Liver (tissue), 10 donors: ENCODE measurements at places on chromosomes 3 and 15. TPM values are rescaled to one million over a fixed set of nuclear protein-coding genes. Genes with fewer than 3 reads are reported as not detected.

DNA sequence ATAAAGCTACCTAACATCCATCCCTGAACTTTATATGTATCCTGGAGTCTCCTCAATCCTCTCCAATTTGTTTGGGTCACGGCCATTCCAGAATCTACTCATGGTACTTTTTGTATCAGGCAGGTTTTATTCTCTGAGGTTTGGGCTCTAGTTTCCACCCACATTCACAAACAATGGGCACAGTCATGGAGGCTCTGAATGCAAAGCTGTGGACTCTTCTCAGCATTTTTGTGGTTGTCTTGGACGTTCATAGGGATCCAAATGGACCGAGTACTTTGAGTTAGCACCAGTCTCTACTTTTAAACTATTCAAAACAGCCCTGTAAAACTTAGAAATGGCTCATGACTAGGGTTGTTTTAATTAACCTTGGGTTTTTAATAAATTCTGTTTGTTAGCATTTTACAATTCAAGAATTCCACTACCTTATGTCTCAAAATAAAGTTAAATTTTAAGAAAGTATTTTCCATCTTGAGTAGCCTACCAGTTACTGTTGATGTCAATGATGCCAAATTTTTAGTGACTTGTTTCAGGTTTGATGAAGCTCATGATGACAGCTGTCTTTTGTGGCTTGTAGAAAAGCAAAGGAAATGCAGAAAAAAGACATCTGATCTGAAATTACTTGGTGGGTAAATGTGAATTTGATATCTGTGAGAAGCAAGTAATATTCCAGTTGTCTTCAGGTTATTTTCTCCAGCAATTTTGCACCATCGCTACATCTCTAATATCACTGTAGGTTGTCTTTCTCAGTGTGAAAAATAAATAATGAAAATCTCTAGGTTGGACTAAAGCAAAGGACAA is 275.7 kb upstream of the THBS1 start:
- H3K4me3 ChIP-seq = no peak overlapping the region
- no peak for DNase-seq
- no peaks in the 10 kb centered on the region for H3K36me3 ChIP-seq

DNA sequence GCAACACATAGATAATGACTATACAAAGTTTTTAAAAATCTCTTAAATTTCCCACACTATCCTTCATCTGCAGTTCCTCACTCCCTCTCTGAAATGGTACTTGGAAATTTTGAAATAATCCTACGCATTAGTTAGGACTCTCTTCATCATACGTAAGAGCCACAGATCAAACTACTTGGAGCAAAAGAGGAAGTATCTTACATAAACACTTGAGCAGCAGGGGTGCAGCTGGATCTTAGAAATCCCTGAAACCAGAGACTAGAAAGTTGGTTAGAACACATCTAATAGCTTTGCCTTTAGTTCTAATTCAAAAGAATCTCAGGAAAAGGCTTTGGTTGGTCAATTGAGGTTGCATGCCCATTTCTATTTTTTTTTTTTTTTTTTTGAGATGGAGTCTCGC is 38.8 kb upstream of the ZNF445 start:
- H3K27ac ChIP-seq = no peak overlapping the region
- H3K36me3 ChIP-seq = no peaks in the 10 kb centered on the region
- no peak overlapping the region for H3K4me3 ChIP-seq
- H3K4me1 ChIP-seq = no peaks in the 10 kb centered on the region

DNA sequence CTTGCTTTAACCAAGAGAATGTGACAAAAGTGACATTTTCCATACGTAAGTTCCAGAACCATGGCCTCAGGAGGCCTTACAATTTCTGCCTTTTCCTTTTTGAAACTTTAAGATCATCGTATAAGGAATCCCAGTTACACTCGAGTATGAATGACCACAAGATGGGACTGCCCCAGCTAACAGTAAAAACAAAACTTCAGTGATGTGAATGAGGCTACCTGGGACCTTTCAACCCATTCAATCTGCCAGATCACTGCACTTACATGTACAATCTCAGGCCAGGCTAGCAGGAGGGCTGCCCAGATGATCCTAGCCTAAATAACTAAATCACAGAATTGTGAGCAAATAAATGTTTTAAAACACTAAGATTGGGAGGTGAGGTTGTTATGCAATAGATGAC is 328.8 kb downstream of the CNTN6 start:
- H3K27me3 ChIP-seq = no peaks in the 10 kb centered on the region
- no peak for DNase-seq
- no peaks in the 10 kb centered on the region for H3K4me1 ChIP-seq

DNA sequence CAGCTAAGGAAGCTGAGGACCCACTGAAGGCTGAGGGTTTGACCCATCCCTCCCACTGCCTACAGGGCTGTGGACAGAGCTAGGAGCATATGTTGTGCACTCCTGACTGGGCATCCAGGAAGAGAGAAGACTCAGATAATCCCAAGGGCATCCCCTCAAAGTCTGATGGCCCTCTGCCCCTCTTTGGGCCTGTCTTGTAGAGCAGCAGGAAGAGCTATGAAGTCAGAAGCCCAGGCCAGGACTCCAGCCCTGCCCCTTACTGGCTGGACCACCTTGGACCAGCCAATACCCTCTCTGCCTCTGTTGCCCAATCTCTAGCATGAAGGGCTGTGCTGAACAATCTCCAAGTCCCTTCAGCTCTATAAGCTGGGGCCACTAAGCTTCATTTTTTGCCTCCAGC is 210.8 kb downstream of the RPLP1 start:
- no peak overlapping the region for H3K4me3 ChIP-seq
- DNase-seq = no peak
- H3K4me1 ChIP-seq = no peaks in the 10 kb centered on the region
- no peaks in the 10 kb centered on the region for H3K36me3 ChIP-seq
- H3K27me3 ChIP-seq = no peaks in the 10 kb centered on the region
- no peak overlapping the region for H3K27ac ChIP-seq

DNA sequence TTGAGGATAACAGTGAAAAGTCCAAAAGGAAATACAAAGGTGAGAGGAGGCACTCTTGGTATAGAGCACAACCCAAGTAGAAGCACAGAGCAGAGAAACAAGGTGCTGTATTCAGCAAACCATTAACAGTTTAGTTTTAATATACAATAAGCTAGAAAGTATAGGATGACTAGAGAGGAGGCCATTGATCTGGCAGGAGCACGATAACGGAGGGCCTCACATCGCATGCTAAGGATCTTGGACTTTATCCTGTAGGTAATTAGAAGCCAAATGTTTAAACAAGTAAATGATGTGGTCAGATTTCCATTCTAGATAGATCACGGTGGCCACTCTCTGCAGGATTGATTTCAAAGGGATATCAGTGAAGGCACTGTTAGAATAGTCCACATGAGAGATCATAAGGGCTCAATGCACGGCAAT is 935.0 kb downstream of the ROBO1 start:
- no peak overlapping the region for H3K27ac ChIP-seq
- no peak overlapping the region for H3K4me3 ChIP-seq
- no peaks in the 10 kb centered on the region for H3K36me3 ChIP-seq
- no peak for DNase-seq

GRCh38 chr15:80549654-80550053 is 145.5 kb upstream of the ABHD17C start:
- no peaks in the 10 kb centered on the region for H3K4me1 ChIP-seq
- H3K36me3 ChIP-seq = no peaks in the 10 kb centered on the region
- H3K27me3 ChIP-seq = peaks cover 15% of the 10 kb centered on the region
- H3K4me3 ChIP-seq = no peak overlapping the region

DNA sequence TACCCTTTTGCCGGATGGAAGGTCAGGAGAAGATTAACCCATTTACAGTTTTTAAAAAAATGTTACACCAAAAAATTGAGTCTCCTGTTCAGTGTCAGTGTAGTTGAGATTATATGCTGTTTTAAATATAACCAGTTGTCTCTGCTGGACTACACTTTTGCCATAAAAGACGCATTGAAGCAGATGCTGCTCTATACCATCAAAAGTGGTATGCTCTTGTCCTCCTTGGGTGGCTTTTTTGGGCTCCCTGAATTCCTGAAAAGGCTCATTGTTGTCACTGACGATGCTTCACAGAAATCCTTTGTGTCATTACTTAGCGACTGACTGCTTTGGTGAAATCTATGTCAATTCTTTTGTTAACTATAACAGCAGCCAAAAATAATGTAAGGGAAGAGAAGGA is 133.9 kb upstream of the SKOR1 start:
- no peak for DNase-seq
- no peak overlapping the region for H3K27ac ChIP-seq
- H3K27me3 ChIP-seq = no peaks in the 10 kb centered on the region
- no peaks in the 10 kb centered on the region for H3K36me3 ChIP-seq

GRCh38 chr15:90481023-90481422 is 48.7 kb upstream of the CRTC3 start:
- H3K4me3 ChIP-seq = no peak overlapping the region
- peaks cover 9% of the 10 kb centered on the region for H3K4me1 ChIP-seq
- DNase-seq = no peak
- no peak overlapping the region for H3K27ac ChIP-seq
- H3K36me3 ChIP-seq = peaks cover 3% of the 10 kb centered on the region

GRCh38 chr3:5709714-5710113 is 522.2 kb downstream of the EDEM1 start:
- H3K27me3 ChIP-seq = no peaks in the 10 kb centered on the region
- DNase-seq = no peak
- H3K36me3 ChIP-seq = no peaks in the 10 kb centered on the region
- no peak overlapping the region for H3K4me3 ChIP-seq
- no peak overlapping the region for H3K27ac ChIP-seq

- no peak overlapping the region for H3K4me3 ChIP-seq
- no peak for DNase-seq
- H3K27me3 ChIP-seq = no peaks in the 10 kb centered on the region
These were observed 18.6 kb downstream of the WHAMM start for GRCh38 chr15:82828075-82828474.

DNA sequence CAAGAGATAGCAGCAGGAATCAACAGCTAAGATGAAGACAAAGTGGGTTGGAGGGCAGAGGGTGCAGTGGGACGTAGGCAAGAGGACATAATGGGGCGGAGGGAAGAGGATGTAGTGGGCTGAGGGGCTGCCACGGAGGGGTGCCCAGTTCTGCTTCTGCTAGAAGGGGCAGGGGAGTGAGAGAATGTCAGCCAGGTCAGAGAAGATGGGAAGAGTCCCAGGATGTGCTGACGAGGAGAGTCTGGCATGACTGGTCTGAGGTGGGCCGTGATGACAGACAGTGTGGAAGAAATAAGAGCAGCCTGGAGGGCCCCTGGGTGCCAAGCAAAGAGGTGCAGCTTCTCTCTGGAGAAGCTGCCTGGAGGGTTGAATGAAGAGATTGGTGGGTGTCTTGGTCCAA is 4.0 kb downstream of the SPSB4 start:
- no peak overlapping the region for H3K27ac ChIP-seq
- no peaks in the 10 kb centered on the region for H3K36me3 ChIP-seq
- H3K4me1 ChIP-seq = no peaks in the 10 kb centered on the region
- DNase-seq = no peak

CP gene
- total RNA-seq = 1,260 TPM

ZBTB38 gene
- total RNA-seq = 57.3 TPM

GOLGA6L4 gene
- total RNA-seq = 1.3 TPM

DUOXA1 gene
- not detected for total RNA-seq

HIGD2B gene
- not detected for total RNA-seq

NEIL1 gene
- 25.8 TPM for total RNA-seq

FSTL1 gene
- 67.5 TPM for total RNA-seq

ACKR4 gene
- total RNA-seq = 0.37 TPM
